ENCODE measurements at places on chromosomes 2 and 18.

DNA sequence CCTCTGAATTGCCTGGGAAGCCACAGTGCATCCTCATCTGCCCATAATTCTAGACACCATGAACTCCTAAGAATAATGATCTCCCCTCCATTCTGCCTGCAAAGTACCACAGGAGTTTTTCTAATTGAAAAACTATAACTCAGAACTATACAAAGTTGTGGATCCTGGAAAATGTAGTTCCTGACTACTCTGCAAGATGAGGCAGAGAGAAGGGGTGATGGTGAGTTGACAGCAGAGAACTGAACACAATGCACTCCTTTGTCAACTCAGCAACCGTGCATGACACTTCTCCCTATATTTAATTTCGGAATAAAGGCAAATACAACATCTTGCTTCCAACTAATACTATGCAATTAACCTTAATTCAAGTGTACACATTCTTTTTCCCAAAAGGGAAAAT is 471.1 kb upstream of the FAM98A start:
- peak; percentile 59 for DNase-seq

DNA sequence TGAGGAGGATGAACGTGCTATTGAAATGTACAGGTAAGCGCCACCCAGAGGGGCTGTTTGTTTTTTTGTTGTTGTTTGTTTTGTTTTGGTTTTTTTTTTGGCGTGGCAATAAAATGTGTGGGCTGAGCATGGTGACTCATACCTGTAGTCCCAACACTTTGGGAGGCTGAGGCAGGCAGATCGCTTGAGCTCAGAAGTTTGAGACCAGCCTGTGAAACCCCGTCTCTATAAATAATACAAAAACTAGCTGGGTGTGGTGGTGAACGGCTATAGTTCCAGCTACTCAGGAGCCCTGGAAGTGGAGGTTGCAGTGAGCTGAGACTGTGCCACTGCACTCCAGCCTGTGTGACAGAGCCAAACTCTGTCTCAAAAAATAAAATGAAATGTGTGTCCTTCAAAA is 6.2 kb downstream of the PDCL3 start:
- no peak for DNase-seq

DNA sequence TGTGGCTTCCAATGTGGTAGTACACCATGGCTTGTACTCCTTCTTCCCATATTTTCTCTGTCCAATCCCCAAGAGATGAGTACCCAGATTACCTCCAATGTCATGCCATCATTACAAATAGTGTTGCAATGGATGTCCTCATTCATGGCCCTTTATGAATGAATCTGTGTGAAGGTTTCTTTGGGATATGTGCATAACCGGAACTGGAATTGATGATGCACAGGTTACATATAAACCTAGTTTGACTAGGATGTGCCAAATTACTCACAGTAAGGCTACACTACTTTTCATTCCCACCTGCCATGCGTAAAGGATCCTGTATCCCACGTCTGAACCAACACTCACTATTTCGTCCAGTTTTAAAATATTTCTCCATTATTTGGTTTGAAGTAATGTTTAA is 173.9 kb upstream of the CXCR4 start:
- no peak for DNase-seq

GRCh38 chr2:144426355-144426754 is 93.6 kb downstream of the ZEB2 start:
- no peak for DNase-seq

DNA sequence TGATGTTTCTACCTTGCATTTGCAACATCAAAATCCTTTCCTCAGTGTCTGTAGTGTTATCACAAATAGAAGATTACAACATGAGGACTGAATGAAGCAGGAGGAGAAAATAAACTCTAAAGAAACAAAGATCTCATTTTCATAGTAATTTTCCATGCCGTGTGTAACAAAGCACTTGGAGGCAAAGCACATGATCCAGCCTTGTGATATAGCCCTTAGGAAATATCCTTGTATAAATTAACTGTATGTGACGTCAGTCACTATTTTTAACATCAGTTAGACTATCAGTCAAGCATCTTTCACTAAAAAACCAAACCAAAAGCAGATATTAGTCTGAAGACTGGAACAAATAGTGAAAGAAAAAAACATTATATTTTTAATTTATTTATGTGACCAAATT is 492.1 kb upstream of the CNTNAP5 start:
- DNase-seq = no peak

Data from Ammon's horn (tissue), 1 donor.